Aorta (tissue), 5 donors: ENCODE measurements at places on chromosomes 2 and 18. TPM values are rescaled to one million over a fixed set of nuclear protein-coding genes. Genes with fewer than 3 reads are reported as not detected.

Gene UGT1A3
- not detected for polyA plus RNA-seq

Gene PLEKHH2
- polyA plus RNA-seq = 28.9 TPM

Gene COPS9
- polyA plus RNA-seq = 787 TPM

Gene IL36RN
- not detected for polyA plus RNA-seq

Gene IKZF2
- 1.4 TPM for polyA plus RNA-seq

Gene SRD5A2
- not detected for polyA plus RNA-seq

Gene PLB1
- 5.3 TPM for polyA plus RNA-seq

Gene C2orf80
- polyA plus RNA-seq = not detected

Gene POTEC
- not detected for polyA plus RNA-seq

Gene REEP1
- polyA plus RNA-seq = 8.8 TPM

Gene RAB11FIP5
- 23.7 TPM for polyA plus RNA-seq

Gene LRRTM1
- polyA plus RNA-seq = not detected

Gene MRPL44
- polyA plus RNA-seq = 13.7 TPM

Gene RND3
- polyA plus RNA-seq = 17.4 TPM

Gene B3GNT7
- polyA plus RNA-seq = 0.56 TPM

Gene MGAT4A
- 18.4 TPM for polyA plus RNA-seq

Gene ANKRD30B
- not detected for polyA plus RNA-seq

Gene SERPINB8
- polyA plus RNA-seq = 11.8 TPM

Gene ANKRD30BL
- polyA plus RNA-seq = not detected

Gene FAM228A
- 4.7 TPM for polyA plus RNA-seq

Gene MARCO
- polyA plus RNA-seq = 0.54 TPM

Gene ERICH2
- 3.0 TPM for polyA plus RNA-seq

Gene BUB1
- 0.38 TPM for polyA plus RNA-seq

Gene LRP1B
- polyA plus RNA-seq = not detected
